ENCODE measurements at places on chromosomes 7 and 10. TPM values are rescaled to one million over a fixed set of nuclear protein-coding genes. Genes with fewer than 3 reads are reported as not detected.

DNA sequence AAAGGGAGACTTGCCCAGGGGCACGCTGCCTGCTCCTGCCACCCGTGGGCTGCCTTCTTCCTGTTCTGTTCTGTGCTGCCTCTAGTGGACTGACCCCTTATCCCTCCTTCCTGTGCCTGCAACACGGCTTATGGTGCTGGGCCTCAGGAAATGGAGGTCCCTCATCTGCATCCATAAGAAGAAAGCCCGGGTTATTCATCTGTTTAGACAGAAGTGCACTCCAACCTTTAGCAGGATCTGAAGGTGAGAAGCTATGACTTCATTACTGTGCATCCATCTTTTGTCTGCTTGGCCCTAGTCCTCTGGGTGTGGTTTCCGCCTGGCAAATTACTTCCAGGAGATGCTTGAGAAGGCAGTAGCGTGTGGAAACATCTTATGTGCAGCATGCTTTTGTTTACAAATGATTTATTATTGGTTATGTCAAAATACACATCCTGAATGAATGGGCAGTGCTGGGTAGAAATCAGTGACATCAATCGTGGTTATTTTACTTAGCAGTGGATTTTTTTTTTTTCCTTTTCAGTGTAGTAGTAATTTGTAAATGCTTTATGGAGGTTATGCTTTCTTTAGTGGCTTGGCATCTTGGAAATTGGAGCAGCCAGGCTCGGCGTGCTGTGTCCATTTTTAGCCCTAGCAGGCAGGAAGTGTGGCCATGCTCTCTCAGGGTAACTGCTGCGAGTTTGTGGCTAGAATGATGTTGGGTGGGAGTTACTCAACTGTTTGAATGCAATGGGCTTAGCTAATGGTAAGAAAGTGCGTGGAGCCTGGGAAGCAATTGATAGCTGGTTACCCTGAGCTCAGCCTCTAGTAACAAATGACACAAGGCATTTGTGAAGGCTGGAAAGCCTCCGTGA lies 12.7 kb downstream of the PTPRE start:
- no peak for DNase-seq

GRCh38 chr10:130230036-130230435 lies 93.8 kb downstream of the GLRX3 start:
- DNase-seq = no peak

DNA sequence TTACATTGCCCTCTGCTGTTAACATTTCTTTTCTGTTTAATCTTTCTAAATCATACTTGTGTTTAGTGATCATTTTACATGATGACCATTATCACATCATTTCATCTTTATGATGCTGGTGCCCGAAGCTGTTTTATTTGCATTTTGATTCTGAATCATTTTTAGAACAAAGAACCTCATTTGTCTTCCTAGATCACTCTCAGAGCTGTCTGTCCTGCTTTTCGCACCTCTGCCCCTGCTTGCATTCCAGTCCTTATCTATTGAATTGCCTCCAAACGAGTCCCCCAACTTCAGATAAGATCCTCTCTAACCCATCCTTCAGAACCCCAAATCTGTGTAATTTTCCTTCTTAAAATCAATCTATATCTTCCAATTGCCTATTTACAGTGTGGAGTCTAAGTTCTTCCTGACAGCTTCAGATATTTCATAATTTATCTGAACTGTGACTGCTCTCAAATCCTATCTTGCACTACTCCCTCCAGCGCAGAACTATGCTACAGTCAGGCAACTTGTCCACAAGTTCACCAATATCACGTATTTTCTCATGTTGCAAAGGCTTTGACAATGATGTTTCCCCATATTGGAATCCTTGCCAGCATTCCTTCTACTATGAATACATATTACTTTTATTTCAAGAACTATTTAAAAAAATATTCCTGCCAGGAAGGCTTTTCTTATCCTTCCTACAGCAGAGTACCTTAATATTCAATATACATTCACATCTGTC lies 346.5 kb upstream of the CACNA2D1 start:
- DNase-seq = no peak

Gene PIP4K2A
- 161 TPM for total RNA-seq

Gene ZNF804B
- not detected for total RNA-seq

Gene MSS51
- total RNA-seq = 3.4 TPM

GRCh38 chr7:26508917-26509316 lies 217.3 kb downstream of the SNX10 start:
- DNase-seq = no peak

Gene NYAP1
- 0.23 TPM for total RNA-seq

DNA sequence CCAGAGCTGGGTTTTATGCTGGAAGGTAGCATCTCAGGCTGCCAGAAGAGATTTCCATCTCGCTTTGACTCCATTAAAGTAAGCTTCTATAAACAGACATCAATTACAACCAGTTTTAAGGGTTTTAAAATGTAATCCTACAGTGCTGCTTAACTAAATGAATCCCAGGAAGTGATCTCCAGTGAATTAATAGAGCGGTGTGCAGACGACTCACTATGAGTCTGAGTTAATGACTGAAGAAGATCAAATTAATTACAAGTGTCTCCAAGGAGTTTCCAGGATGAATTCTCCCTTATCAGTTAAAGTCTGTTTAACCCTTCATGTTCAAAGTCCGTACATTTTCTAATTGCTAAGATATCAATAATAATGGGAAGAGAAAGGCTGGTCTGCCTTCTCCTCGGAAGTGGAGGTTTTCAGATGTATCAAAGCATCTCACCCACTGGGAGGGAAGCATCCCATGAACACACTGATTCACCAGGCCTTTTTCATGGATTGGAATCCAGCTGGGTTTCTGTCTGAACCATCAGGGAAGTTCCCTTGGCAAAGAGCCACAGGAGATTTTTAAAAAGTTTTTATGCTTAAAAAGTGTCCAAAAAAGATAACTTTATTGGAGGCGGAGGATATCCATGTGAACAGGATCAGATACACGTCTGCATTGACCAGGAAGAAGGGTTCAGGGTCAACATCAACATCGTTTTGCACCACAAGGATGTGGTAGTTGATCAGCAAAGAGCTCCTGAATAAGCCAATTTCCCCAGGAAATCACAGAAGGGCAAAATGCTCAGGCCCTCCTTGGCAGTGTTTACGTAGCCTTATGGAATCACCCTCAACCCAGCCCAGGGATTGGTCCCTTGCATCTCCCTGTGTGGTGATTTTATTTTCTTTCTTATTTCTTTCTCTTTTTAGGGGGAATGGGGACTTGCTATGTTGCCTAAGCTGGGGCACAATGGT lies 288.2 kb downstream of the POU6F2 start:
- DNase-seq = no peak

GRCh38 chr7:118754608-118755007 lies 530.1 kb downstream of the ANKRD7 start:
- no peak for DNase-seq

- no peak for DNase-seq
These were observed 13.5 kb upstream of the BAG3 start for GRCh38 chr10:119637631-119638030.

DNA sequence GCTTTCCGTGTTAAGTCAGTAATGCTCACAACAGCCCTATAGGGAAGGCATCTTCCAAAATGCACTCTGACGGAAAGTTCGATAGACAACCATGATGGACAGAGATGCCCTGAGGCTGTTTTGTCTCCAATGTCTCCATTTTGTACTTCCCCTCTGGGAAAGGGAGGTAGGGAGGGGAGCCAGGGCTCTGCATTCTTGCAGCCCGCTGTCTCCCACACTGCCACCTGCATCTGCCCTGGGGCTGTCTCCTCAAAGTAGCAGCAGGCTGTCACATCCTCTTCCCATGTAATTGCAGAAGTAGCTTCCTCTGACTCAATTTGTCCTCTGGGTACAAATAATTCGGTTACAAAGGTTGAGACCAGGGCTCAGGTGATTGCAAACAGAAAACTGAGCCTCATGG lies 131.4 kb downstream of the GPAM start:
- no peak for DNase-seq

Gene GTF2IRD2
- 9.9 TPM for total RNA-seq

GRCh38 chr10:59750155-59750945 lies 2.9 kb downstream of the MRLN start:
- DNase-seq = no peak

DNA sequence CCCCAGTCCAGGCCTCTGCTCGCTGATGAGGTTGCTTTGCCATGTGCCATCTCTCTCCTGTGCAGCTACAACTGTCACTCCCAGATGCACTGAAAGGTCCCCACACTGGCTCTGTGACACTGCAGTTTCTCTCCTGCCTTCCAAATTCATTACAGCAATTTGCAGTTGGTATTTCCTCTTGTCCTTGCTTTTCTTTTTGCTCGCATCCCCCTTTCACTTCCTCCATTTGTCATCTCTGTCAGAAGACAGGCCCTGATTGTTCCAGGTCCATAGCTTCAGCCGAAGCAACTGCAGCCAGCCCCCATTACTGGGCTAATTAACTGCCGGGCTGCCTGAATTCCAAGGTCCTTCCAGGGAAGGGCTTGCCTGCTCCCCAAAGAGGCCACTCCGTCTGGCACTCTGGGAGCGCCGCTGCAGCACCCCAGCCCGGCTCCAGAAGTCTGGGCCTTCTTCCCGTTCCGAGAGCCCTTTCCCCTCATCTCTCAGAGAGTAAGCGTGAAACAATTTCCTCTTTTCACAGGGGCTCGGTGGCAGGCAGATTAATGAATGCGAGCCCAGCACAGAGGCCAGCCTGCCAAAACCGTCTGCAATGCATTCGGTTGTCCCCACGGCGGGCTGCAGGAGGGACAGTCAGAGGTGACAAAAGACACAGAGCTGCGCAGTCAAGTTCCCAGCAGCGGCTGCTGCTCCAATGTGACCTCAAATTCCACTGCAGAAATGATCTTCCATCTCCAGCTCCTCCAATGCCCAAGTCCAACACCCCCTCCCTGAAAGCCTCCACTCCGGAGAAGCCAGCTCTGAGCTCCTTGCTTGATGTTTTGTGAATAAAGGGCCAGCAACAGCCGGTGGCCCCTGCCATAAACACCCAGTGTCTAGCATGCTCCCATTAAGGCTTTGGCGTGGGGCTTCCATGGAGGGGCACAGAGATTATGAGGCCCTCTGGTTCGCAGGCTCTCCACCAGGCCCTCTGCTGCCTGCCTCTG lies 279.4 kb upstream of the HABP2 start:
- DNase-seq = no peak

DNA sequence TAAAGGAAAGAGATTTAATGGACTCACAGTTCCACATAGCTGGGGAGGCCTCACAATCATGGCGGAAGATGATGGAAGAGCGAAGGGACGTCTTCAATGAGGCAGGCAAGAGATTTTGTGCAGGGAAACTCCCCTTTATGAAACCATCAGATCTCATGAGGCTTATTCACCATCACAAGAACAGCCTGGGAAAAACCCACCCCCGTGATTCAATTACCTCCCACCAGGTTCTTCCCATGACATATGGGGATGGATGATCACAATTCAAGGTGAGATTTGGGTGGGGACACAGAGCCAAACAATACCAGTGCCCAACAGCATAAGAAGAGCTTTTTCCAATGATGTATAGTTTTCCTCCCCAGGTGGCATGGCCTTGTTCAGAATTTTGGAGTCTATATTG lies 11.2 kb upstream of the C7orf33 start:
- no peak for DNase-seq

- no peak for DNase-seq
These were observed 30.0 kb downstream of the MAP3K8 start for GRCh38 chr10:30463944-30464451.

Gene CASP7
- total RNA-seq = 35.6 TPM

DNA sequence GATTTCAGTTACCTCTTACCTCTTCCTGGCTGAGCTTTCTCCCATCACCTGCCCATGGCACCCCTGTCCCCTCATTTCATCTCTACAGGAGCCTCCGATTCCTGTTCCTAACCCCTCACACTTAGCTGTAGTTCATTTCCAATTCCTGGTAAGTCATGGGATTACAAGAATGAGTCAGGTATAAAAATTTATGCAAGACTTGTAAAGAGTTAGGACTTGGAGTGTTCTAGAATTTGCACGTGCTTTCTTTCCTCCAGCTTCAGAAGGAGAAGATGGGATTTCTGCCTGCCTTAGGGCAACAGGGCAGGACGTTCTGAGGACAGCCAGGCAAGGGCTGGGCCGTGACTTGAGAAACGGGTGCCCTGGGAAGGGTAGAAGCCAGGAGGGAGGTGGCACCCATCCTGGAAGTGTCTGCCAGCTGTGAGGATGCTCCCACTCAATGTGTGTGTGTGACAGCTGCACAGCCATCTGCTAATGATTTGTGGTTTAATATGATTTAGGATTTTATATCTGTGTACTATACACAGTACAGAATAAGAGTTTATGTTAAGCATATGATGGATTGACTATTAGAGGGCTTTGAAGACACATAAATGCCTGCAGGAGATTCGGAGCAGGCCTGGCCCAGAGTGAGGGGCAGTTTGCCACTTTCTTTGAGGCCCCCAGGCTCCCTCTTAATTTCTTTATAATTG lies 81.5 kb upstream of the VIPR2 start:
- no peak for DNase-seq

Gene AZGP1
- not detected for total RNA-seq

Gene TBX20
- 0.17 TPM for total RNA-seq

- no peak for DNase-seq
These were observed 7.9 kb downstream of the STMP1 start for GRCh38 chr7:135670179-135670578.

GRCh38 chr7:104524853-104525252 lies 196.4 kb downstream of the LHFPL3 start:
- no peak for DNase-seq

Gene HABP2
- total RNA-seq = not detected
